Stimulated activated CD4-positive, alpha-beta T cell treated with anti-CD3 and anti-CD28 coated beads, Interleukin-1b, Interleukin-23, amount 100 ng/mL, for 24 hours (primary cell): ENCODE measurements at places on chromosomes 7 and 10.

- no peak for DNase-seq
Measured at GRCh38 chr10:8416192-8416701, 361.8 kb downstream of the GATA3 start.

- DNase-seq = peak; percentile 16
Measured at GRCh38 chr10:68897336-68897741, 3.8 kb upstream of the DDX50 start.

DNA sequence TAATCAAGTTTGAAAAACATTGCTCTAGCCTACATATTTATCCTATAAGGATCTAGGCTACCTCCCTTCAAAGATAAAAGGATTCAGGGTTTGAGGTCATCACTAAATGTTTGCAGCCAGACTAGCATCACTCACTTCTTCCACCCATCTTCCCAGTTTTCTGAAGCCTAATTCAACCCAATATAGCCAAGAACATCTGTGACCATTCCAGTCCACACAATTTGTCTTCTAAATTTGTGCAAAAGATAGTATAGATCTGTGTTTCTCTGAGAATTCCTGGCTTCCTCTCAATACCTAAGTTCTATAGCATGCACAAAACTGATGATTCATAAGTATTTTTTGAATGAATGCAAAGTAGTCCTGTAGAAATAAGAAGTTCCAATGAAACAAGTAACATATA lies 103.0 kb upstream of the CDK1 start:
- DNase-seq = no peak

GRCh38 chr7:84069999-84070500 lies 124.5 kb downstream of the SEMA3A start:
- DNase-seq = no peak

- DNase-seq = no peak
Measured at GRCh38 chr10:108905171-108905570, 1018.1 kb downstream of the XPNPEP1 start.

GRCh38 chr7:113799896-113800295 lies 118.9 kb downstream of the PPP1R3A start:
- DNase-seq = no peak

DNA sequence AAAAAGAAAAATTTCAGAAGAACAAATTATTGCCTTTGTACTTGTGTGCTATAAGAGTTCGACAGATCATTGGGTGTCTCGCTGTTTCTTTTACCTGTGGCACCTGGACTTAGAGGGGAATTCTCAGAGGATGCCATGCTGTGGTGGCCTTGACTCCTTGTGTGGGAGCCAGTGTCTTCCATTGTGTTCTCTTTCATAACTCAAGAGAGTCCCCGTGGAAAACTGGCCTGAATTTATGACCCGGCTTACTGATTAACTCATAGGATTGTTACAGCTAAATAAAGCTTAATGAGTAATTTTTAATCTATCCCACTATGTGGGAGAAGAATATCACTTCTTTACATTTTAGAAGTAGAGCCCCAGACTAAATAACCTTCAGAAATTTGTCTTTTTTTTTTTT lies 54.5 kb downstream of the UBE3C start:
- no peak for DNase-seq

GRCh38 chr10:17607603-17608332 lies 9.4 kb downstream of the HACD1 start:
- DNase-seq = no peak

- no peak for DNase-seq
Measured at GRCh38 chr7:75667938-75668337, 70.8 kb downstream of the HIP1 start.

DNA sequence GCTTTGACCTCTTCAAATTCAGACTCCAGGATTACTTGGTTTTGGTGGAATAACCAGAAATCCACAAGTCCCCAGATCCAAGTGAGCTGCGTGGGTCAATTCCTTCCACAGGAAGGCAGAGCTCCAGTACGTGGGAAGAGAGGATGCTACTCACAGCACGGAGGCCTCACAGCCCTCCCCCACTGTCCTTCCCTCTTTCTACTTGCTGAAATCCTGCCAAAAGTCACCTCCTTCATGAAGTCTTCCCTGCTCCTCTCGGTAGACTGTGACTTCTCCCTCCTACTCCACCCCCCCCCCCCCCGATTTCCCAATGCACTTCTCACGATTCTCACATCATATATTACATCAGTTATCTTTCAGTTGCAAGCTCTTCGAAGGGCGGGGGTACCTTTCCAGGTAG lies 12.3 kb downstream of the CAMK2G start:
- no peak for DNase-seq

- no peak for DNase-seq
Measured at GRCh38 chr10:67923551-67923950, 39.1 kb downstream of the SIRT1 start.

DNA sequence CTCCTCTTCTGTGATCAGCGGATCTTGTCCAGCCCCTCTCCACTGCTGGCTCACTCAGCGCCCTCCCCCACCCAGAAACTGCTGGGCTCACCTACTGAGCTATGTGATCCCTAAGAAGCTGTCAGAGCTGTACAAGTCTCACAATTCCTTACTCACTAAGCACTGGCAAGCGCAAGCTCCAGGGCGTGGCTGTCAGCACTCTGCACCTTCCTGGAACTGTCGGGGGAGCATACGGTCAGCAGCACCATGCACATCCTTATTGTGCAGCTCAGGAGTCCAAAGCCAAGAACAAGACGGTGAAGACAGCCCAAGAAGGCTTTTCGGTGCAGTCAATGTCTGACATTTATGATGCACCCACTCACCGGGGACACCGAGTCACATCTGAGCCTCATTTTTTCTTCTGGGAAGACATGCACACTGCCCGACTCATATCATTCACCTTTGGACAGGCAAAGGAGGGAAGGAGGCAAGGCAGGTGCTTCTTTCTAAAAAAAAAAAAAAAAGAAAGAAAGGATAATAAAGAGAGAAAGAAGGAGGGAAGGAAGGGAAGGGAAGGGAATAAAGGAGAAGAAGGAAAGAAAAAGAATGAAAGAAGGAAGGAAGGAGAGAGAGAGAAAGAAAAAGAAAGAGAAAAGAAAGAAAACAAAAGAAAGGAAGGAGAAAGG lies 56.3 kb downstream of the ASB13 start:
- DNase-seq = no peak

DNA sequence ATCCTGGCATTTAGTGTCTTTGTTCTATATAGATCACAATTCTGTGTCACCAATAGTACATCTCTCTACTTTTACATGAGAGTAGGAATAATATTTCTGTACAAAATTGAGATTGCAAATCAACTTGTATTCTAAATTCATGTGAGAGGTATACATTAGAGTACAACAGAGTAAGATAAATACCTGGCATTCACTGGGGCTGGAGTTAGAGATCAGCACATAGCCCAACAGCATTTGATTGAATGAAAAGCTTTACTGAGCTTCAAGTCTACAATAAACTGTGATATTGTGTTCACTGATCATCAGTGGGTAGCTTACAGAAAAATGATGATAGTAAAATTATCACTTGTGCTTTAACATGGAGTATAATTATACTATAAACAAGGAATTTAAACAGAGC lies 1114.7 kb downstream of the REEP3 start:
- DNase-seq = no peak

DNA sequence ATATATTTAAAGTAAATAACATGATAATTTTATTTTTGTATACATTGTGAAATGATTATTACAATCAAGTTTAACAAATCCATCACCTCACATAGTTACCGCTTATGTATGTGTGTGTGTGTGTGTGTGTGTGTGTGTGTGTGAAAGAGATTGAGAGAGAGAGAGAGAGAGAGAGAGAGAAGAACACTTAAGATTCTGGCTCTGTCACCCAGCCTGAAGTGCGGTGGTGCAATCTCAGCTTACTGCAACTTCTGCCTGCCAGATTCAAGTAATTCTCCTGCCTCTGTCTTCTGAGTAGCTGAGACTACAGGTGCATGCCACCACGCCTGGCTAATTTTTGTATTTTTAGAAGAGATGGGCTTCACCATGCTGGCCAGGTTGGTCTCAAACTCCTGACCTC lies 17.8 kb downstream of the LYZL1 start:
- no peak for DNase-seq

DNA sequence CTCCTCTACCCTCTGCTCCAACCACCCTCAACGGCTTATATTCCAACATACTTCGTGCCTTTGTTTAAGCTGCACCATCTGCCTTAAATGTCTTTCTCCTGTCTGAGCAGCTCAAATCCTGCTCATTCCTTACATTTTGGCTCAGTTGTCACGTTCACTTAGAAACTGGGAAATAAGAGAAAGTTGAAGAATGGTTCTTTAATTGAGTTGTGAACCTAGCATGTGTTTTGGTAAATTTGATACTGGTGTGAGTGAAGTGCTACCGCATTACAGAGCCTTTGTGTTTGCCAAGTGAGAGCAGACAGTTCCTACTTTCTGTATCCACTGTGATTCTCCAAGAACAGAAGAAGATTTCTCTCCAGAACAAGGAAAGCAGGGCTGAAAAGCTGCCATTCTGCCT lies 54.3 kb downstream of the EPDR1 start:
- DNase-seq = no peak

DNA sequence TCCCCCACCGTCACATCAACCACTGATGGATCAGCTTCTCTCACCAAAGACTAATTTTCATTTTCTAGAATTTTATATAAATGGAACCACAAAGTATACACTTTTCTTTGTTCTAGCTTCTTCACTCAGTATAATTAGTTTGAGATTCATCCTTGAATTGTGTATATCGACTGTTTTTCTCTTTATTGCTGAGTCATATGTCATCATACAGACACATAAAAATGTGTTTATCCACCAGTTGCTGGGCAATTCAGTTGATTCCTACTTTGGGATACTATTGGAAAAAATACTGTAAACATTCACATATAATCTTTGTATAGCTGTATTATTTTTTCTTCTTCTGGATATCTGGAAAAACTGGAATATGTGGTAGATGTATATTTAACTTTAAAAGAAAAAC lies 26.6 kb downstream of the PDK4 start:
- DNase-seq = no peak

GRCh38 chr10:127979566-127979965 lies 72.7 kb downstream of the PTPRE start:
- no peak for DNase-seq

DNA sequence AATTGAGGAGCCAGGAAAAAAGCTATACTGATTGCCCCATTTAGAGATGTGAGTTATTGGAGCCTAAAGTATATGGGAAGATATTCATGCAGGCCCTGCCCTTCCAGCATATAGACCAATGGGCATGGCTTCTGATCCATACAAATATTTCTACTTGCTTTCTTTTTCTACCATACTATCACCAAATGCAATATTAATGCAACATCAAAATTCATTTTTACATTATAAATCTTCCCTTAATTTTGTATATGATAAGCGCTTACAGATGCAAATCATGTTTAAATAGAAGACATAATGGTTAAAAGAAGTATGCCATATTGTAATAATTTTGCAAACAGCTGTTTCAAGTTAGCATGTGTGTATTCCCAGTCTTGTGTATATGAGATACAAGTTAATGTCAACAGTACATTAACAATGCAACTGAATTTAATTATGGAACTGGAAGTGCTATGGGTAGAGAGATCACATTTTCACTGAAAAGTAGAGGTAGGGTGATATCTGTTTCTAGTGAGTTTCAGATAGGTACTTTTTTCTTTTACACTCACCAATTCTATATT lies 24.6 kb upstream of the WNT16 start:
- DNase-seq = no peak

- DNase-seq = no peak
Measured at GRCh38 chr10:93058139-93058538, 2.5 kb upstream of the CYP26C1 start.
